ENCODE measurements at places on chromosomes 16 and 17.

GRCh38 chr16:89563639-89564392 lies 3.3 kb downstream of the RPL13 start:
- DNase-seq: no peak

DNA sequence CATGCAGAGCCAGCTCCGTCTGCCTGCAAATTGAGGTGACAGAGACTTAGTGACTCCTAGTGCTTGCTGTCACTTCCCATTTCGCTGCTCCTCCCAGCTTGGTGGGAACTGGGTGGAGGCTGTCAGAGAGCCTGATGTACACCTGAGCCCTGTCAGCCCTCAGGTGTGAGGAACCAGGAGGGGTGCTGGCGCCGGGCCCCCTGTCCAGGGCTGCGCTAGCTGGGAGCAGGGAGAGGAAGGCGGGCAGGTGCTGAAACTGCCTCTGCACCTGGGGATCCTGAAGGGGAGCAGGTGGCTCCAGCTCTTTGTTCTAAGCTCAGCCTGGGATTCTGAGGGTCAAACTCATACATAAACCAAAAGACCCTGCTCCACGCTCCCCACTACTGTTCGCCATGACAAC lies 10.8 kb upstream of the WSCD1 start:
- DNase-seq: no peak

DNA sequence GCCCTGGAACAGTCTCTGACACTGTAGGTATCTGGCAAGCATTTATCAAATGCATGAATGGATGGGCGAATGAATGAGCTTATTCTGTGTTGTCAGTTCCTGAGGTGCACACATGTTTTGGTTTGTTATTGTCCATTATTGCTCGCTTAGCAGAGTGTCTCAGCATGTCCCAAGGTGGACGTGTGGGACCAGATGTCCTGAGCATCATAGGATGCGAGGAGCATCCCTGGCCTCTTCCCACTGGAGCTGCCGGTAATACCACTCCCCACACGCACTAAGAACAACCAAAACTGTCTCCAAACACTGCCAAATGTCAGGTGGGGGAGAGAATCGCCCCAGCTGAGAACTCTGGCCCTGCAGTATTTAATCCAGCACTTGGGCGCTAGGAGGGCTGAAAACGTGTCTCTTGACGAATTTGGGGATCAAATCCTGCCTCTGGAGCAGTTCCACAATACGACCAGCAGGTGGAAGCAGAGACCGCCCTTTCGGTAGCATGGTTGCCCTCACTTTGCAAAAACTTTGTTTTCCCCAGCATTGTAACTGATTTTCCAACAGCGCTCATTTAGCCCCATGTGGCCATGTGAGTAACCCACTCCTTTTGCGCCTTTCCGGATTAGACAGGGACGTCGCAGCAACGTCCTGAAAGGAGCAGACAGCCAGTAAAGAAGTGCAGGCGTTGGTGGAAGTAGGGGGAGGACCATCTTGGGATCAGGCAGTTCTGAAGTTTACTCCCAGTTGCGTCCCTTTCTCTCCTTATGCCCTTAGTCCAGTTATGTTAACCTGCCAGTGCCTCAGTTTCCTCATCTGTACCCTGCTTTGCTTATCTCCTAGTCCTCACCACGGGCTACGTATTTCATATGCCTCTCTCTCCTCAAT lies 22.7 kb downstream of the TMEM114 start:
- peak; percentile 84 for DNase-seq

GRCh38 chr17:60080545-60080944 lies 1.8 kb upstream of the HEATR6 start:
- DNase-seq: no peak

GRCh38 chr17:43212641-43213490 lies 1.2 kb downstream of the TMEM106A start:
- DNase-seq: no peak

DNA sequence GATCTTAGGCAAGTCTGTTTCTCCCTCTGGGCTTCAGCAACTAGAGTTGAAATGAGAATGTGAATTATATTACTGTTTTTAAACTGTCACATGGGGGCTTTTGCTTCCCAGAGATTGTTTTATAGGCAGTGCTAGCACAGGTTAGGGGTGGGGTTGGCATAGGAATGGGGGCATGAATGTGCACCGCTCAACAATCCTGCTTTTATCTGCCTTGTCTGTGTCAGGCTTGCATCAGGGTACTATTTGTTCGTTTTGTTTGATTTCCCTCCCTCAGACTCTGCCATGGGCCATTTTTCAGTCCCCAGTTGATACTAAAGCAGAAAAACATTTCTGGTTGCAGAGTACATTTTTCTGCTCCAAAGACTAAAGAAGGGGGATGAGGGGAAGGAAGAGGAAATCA lies 34.6 kb upstream of the IRX6 start:
- DNase-seq: no peak

GRCh38 chr16:89197633-89198416 lies 2.5 kb downstream of the SLC22A31 start:
- no peak for DNase-seq

DNA sequence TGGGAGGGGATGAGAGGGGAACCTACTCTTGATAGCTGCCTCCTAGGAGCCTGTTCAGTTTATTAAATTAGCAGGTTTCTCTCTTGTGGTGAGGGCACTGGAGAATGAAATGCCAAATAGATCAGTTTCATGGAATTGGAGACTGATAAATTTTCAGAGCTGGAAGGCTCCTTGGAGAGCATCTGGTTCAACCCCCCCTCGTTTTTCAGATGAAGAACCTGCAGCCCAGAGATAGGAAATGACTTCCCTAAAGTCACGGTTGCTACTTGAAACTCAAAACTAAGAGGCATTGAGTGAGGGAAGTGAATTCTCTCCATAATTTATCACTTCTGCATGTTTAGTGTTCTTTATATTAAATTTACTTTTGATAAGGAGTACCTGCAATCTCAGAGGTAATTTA lies 366.0 kb upstream of the CCL2 start:
- DNase-seq: no peak

GRCh38 chr17:73227379-73227778 lies 34.3 kb downstream of the CPSF4L start:
- no peak for DNase-seq

- DNase-seq: no peak
These were observed 9.7 kb downstream of the MRM3 start for GRCh38 chr17:791829-792228.

- no peak for DNase-seq
These were observed 678 bp upstream of the BAIAP2 start for GRCh38 chr17:81034168-81034777.

- no peak for DNase-seq
These were observed 6.0 kb downstream of the PPM1D start for GRCh38 chr17:60606036-60606435.

- no peak for DNase-seq
These were observed 31.1 kb downstream of the DHRS7C start for GRCh38 chr17:9760266-9760665.

DNA sequence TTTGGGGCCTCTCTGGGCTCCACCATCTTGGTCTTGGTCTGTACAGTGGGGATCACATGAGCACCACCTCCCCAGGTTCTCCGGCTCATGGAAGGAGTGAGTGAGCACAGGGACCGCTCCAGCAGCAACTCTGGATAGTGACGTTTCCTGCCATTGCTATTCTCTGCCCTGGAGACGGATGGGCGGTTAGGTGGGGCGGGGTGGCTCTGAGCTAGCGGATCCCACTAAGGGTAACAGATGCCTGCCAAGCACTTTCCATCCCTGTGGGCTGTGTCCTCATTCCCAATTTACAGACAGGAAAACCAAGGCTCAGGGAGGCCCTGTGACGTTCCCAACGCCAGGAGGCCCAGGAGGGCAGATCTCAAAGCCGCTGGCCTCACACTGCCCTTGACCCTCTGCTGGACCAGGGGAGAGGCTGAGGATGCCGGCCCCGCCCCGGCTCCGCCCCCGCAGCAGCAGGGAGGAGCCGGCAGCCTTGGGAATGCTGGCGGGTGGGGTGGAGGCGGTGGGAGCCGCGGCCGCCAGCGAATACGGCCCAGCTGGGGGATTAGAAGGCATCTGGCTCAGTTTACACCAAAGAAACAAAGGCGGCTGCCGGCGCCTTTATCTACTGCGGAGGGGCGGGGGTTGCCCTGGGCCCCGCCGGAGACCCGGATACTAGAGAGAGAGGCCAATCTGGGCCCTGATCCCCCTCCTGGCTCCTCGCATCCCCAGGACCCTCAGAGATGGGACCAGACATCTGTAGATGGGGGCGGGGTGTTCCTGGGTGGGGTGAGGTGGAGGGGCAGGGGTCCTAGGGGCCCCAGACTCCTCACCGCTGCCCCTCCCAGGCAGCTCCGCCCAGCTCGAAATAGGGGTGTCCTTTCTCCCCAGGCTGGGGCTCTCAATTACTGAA lies 122.3 kb upstream of the CIBAR2 start:
- DNase-seq: no peak

GRCh38 chr16:66881560-66881959 lies 1.2 kb downstream of the PDP2 start:
- no peak for DNase-seq

GRCh38 chr16:27223226-27223610 lies 19.9 kb downstream of the KDM8 start:
- no peak for DNase-seq

DNA sequence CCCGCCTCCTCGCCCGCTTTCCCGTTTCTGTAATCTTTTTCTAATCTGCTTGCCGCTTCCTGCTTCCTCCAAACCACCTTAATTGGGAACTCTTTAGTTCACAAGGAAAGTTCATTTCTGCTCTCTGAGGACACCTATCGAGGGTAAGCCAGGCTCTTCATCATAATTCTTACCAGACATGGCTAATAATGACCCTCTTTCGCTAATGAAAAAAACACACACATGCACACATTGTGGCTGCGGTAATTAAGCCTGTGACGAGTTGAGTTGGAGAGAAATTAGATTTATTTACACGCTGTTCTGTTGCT lies 100.6 kb downstream of the ZNF423 start:
- no peak for DNase-seq

DNA sequence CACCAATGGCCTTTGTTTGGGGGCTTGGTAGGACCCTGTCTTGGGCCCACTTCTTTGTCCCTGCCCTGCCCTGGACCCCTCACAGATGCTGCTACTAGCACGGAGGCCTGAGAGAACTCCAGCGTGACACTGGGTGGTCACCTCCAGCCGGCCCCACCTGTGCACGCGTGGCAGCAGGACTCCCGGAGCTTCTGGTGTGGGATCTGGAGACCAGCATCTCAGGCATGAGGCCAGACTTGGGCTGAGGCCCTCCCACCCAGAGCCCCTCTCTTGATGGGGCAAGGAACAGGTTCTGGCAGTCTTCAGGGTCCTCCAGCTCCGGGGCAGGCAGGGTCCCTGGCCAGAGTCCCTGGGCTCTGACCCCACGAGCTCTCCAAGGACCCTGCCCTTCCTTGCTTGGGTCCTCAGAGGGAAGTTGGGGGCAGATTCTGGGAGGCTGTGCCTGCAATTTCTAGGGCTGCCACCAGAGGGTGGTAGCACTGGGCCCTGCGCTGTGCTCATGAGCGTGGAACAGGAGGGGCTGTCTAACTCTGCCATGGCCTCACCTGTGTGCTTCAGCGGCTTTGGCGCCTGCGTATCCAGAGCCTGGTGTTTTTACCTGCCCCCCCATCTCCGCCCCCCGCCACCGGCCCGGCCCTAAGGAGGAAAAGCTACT lies 3.1 kb upstream of the BAIAP3 start:
- no peak for DNase-seq

DNA sequence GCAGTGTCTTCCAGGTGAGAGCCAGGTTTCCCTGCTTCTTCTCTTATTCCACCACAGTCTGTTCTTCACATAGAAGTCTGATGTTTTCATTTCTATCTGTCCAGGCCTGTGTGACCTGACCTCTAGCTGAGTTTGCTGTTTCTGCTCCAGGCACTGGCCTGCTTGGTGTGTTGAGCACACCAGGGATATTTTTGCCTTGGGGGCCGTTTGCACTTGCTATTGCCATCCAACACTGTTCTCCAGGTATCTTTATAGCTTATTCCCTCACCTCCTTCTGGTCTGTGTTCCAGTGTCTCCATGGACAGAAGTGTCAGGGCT lies 41.4 kb downstream of the MRTFB start:
- DNase-seq: no peak

GRCh38 chr17:78759969-78760352 lies 22.1 kb downstream of the CYTH1 start:
- DNase-seq: no peak

All from CD4-positive, alpha-beta T cell treated with Interleukin-21 for 1 hour (primary cell).